Stimulated activated CD8-positive, alpha-beta memory T cell treated with anti-CD3 and anti-CD28 coated beads, Interleukin-2, amount 100 ng/mL, for 1 hour (primary cell): ENCODE measurements at places on chromosomes 7 and 10.

- no peak for DNase-seq
Measured at GRCh38 chr7:91240376-91240941, 23.8 kb upstream of the FZD1 start.

GRCh38 chr7:138226001-138226476 is 149.8 kb downstream of the AKR1D1 start:
- no peak for DNase-seq

- no peak for DNase-seq
Measured at GRCh38 chr7:25595996-25596395, 367.7 kb upstream of the NPVF start.

GRCh38 chr10:127999297-128000129 is 92.6 kb downstream of the PTPRE start:
- DNase-seq, result no peak

DNA sequence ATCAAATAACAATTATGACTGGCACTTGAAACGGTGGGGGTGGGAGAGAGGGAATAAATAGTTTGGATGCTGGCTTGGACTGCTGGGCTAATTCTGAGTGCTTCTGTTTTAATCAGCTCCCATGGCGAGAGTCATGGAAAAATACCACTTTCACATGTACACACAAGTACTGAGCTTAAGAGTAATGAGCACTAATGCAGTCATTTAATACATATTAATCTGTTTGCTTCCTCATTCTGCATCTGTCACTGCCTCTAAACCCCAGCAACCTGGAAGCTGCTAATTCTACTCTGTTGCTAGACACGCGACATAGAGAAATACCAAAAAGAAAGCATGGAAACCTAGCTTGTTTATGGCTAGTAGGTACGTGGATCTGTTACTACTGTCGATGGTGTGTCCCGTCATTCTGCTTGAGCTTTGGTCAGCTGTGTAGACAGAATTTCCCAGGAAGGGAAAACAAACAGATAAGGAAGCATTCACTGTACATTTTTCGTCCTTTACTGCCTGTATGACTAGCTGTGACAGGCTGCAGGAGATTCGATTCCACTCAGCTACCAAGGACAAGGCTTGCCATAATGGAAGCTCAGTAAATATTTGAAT is 238.8 kb downstream of the BAMBI start:
- no peak for DNase-seq

- no peak for DNase-seq
Measured at GRCh38 chr7:138756591-138757242, 41.1 kb upstream of the TMEM213 start.

DNA sequence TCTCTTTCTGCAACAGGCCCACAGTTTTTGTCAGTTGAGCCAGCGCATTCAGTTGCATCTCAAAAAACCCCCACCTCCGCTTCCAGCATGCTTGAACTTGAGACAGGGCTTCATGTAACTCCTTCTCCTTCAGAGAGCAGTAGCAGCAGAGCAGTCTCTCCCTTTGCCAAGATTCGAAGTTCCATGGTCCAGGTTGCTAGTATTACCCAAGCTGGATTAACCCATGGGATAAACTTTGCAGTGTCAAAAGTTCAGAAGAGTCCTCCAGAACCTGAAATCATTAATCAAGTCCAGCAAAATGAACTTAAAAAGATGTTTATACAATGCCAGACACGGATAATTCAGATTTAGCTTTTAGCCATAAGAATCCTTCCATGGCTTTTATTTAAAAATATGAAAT is 45.2 kb downstream of the MCMBP start:
- no peak for DNase-seq

- DNase-seq, result no peak
Measured at GRCh38 chr10:91592266-91592975, 40.5 kb downstream of the PPP1R3C start.

DNA sequence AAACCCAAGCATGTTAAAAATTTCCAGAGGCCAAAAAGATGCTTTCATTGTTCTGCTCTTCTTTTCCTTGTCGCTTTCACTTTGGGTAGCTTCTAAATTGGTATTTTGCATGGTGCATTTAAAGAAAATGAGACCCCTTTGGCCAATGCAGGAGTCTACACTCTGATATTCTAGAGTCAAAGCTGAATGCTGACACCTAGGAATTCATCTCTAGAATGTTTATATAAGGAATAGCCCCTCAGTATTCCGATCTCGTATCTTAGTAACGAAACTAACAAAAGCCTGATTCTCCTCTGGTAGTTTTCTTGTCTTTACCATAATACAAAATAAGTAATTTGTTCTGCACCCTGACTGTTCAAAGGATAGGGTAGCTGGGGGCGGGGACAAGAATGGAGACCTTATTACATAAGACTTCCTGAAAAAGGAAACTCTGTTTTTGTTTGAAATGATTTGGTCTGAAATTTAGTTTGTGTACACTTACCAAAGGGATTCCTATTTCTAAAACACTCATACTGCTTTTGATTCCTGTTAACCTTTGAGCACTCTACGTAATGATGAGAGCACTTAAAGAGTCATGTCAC is 17.1 kb downstream of the IKZF1 start:
- no peak for DNase-seq

GRCh38 chr7:74317146-74317782 is 28.1 kb downstream of the CLIP2 start:
- DNase-seq, result no peak

DNA sequence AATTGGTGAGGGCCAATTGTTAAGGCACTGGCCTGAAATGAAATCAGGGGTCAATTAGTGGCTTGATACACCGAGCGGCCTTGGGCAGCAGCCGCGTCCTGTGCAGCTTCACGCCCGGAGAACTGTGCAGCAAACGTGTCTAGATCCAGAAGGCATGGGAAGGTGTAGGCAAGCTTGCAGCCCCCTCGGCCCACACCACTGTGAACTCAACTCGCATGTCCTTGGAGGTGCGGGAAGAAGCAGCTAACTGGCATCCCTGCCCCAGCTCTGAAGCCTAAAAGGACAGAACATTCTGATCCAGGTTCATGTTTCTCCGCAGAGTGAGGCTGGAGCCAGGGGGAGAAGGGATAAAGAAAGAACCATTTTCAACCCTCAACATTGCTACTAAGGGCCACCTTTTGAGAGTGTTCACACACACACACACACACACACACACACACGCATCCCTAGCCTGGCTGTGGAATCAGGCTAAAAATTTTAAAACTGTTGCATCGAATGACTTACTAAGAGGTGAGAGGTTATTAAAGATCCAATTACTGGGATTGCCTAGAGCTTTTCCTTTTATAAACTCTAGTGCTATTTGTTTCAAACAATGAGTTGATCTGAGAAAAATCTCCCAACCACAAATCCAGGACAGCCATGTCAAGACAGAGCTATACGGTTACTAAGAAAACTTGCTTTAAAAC is 104.0 kb downstream of the PARP12 start:
- DNase-seq, result no peak

- DNase-seq, result no peak
Measured at GRCh38 chr10:33638374-33638773, 303.9 kb upstream of the NRP1 start.

DNA sequence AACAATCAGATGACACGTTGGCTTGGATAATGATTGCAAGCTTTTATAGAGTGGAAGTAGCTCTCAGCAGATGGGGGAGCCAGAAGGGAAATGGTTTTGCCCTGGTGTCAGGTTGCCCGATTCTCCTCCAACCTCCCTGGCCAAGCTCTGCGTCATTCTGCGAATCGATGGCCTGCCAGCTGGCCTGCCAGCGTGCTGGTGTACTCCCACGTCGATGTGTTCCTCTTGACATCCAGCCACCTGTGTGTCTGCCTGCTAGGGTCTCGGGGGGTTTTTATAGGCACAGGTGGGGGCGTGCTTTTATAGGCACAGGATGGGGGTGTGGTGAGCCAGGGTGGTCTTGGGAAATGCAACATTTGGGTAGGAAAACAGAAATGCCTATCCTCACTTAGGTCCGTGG is 4.6 kb downstream of the NET1 start:
- DNase-seq, result no peak

- DNase-seq, result no peak
Measured at GRCh38 chr10:62545160-62546066, 171.2 kb downstream of the ZNF365 start.

DNA sequence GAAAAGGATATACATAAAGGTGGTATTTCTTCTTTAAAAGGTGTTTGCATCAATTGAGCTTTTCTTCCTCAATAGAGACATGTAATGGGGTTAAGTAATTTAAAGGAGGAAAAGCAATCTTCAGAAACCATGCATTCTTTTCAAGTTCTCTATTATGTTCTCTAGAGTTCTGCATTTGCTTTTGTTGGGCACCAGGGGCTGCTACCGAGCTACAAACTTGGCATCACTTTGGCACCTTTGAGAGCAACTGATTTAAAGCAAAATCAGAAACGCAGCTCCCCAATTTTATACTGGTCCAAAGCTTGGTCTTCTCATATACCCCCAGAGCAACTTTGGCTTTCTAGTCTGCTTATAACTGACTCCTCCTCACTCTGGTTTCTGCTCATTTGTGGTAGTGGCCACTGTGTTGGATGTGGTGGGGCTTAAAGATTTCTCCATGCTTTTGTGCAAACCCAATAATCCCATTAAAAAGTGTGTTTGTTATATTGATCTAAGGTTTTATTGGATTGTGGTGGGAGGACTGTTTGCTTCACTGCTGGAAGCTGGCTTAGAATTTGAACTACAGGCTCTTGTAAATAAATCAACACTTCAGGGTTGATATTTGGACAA is 712.1 kb downstream of the PHTF2 start:
- DNase-seq, result no peak

DNA sequence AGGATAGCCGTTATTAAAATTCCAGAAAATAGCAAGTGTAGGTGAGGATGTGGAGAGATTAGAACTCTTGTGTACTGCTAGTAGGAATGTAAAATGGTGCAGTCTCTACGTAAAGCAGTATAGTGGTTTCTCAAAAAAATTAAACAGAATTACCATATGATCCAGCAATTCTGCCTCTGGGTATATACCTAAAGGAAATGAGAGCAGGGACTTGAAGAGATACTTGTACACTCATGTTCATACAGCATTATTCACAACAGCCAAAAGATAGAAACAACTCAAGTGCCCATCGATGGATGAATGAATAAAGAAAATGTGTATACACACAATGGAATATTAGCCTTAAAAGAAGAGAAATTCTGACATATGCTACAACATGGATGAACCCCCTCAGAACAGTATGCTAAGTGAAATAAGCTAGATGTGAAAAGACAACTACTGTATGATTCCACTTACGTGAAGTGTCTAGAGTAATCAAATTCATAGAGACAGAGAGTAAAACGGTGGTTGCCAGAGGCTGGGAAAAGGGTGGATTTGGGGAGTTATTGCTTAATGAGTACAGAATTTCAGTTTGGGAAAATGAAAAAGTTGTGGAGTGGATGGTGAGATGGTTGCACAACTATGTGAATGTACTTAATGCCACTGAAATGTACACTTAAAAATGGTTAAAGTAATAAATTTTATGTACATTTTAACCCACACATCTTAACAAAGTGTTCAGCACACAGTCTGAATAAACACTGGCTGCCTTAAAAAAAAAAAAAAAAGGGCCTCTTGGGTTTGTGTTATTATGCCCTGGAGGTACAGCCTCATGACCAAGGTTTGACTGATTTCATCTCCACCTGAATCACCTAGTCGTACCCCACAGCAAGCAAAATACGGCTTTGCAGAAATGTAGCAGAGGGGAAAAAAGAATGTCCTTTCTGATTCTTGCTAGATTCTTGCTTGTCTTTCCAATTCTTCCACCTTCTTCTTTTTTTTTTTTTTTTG is 26.2 kb downstream of the BUB3 start:
- no peak for DNase-seq

GRCh38 chr7:137965942-137966640 is 35.8 kb downstream of the CREB3L2 start:
- DNase-seq, result no peak

DNA sequence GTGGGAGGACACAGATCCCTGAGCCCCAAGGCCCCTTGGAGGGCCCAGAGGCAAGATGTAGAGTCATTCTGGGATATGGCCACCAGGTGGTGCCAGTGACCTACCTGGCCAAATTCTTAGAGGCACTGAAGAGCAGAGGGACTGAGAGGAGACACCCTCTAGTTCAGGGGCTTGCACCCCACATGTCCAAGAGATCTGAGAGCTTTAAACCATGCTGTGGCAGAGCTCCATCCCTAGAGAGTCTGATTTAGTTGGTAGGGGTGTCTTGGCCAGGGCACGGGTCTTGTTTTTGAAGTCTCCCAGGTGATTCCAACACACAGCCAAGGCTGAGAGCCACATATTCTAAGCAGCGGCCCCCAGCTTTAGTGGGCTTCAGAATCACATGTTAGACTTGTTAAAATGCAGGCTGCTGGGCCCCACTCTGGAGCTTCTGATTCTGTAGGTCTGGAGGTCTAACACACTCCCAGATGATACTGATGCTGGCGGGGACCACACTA is 52.5 kb downstream of the PRF1 start:
- DNase-seq, result peak; percentile 57

GRCh38 chr10:80608706-80609105 is 71.0 kb downstream of the SH2D4B start:
- DNase-seq, result no peak

DNA sequence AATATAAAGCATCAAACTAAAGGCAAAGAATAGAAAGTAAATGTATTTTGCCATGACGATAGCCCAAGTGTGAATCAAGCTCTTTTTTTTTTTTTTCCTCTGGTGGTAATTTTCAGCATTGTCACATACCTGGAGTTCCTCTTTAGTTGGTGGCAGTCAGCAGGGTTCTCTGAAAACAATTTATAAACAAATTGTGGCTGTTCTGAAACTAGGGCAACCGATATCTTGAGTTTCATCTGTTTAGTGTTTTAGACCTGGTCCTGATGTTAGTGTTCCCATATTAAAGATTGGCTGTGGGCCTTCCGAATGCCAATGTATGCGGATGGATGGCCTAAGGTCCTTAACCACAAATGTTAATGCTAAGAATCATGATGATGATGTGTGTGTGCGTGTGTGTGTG is 713.1 kb downstream of the GATA3 start:
- DNase-seq, result no peak

DNA sequence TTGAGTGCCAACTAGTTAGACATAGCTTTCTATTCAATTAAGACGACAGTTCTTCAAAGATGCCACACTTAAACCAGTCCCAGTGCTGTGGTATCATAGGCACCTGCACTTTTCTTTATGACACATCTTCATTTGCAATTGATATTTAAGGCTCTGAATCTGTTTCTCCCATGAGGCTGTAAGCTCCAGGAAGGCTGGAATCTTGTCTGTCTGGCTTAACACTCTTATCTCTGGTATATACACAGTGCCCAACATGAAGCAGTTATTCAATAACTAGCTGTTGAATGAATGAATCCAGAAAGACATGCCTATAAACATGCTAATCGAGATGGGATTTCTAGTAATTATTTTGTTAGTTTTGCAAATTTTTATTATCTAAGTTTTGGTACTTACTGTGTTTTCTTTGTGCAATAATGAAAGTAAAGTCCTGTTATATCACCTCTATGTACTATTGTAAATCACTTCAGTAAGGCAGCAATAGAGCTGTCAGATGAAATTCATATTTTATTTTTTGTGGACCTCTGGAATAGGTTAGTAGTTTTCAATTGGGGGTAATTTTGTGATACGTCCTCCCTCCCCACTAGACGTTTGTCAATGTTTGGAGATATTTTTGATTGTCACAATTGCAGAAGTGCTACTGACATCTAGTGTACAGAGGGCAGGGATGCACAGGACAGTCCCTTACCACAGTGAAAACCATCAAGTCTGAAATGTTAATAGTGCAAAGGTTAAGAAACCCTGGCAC is 51.3 kb upstream of the STEAP4 start:
- DNase-seq, result no peak
